ENCODE measurements at places on chromosomes 7 and 10.
A peak's percentile ranks its signal among the peaks of the same experiment; 100 is the strongest.

GRCh38 chr10:74488907-74489306 is 337.5 kb upstream of the KAT6B start:
- no peak for DNase-seq

DNA sequence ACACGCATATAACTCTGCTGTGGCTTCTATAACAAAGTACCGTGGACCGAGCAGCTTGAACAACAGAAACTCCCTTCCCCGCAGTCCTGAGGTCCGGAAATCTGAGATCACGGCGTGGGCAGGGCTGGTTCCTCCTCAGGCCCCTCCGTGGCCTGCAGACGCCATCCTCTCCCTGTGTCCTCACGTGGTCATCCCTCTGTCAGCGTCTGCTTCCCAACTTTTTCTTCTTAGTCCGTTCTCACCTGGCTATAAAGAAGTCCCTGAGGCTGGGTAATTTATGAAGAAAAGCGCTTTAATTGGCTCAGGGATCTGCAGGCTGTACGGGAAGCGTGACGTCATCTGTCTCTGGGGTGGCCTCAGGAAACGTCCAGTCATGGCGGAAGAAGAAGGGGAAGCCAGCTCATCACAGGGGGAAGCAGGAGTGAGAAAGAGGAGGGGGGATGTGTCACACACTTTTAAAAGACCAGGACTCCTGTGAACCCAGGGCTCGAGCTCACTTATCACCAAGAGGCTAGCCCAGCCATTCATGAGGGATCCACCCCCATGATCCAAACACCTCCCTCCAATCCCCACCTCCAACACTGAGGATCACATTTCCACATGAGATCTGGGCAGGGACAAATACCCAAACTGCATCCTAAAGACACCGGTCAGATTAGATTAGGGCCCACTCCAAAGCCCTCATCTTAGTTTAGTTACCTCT is 91.2 kb upstream of the INSIG1 start:
- DNase-seq: no peak

DNA sequence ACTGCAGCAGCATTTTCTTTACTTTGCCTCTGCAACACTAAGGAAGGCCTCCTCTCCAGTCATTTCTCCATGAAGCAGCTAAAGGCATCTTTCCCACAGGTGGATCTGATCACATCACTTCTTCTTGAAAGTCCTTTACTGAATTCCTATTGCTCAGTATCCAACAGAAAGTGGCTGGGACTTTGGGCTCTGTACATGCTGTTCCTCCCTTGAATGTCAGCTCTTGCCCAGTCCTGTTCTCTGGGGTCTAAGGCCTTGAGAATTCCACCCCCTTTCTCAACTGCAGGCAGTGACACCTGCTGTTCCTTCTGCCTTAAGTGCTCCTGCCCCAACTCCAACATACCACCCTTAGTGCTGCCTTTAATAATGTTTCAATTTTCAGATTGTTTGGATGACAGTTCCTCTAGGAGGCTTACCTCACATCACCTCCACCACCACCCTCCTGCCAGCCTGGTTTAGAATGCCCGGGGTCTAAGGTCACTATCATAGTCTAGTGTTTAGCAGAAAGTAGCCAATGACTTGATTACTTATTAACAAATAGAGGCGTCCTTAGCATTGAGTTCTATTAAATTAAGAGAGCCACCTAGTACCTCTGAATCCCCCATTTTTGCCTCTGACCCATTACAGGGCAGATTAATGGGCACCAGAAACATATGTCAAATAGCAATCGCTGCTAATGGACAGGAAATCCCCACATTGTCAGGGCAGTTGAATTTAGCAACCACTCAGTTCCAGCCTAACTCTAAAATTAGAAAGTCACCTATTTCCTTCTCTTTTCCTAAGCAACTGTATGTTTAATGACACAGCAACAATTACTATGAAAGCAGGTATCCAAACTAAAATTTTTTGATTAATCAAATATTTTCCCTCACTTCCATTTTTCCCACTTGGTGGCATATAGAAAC is 11.4 kb downstream of the INHBA start:
- no peak for DNase-seq

GRCh38 chr10:43939939-43940820 is 291.5 kb upstream of the ZNF32 start:
- no peak for DNase-seq

- no peak for DNase-seq
These were observed 67.7 kb downstream of the COL13A1 start for GRCh38 chr10:69869291-69869961.

GRCh38 chr10:102152545-102152890 is 329 bp downstream of the NOLC1 start:
- no peak for DNase-seq

GRCh38 chr7:47354071-47354470 is 227.8 kb downstream of the TNS3 start:
- DNase-seq: no peak

DNA sequence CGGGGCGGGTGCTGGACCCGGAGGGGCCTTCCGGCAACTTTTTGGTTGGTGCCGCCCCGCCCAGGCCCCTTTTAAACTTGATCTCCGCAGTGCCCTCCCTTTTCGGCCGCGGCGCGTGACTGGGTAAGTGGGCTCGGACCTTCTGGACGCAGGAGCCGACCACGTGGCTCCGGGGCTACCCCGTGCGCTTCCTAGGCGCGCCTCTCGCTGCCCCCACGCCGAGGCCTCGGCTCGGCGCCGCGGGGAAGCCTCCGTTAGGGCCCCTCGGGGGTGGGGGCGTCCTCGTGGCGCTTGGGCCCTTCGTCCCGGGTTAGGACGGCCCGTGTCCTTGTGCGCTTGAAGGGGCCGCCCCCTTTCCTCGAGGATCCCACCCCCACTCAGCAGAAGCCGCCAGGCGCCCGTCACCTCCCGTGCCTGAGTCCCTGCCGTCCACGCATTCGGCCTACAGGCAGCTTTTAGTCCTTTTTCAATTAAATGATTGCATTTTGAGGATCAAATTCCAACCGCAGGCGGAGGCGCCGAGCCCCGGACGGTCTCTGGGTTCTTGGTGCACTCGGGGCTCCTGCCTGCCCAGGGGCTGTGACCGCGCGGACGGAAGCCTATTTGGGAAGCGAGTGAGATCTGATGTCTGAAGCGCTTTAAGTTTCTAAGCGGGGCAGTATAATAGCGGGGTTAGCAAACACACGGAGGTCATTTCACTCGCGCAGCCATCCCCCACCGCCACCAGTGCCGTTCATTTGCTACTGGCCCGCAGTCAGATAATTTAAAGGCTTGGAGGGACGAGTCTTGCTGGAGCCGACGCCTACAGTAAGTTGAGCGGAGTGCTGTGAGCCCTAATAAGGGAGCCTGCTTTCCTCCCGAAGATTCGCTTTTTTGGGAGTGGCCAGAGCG is 31.8 kb upstream of the TOMM7 start:
- DNase-seq: peak; percentile 11

DNA sequence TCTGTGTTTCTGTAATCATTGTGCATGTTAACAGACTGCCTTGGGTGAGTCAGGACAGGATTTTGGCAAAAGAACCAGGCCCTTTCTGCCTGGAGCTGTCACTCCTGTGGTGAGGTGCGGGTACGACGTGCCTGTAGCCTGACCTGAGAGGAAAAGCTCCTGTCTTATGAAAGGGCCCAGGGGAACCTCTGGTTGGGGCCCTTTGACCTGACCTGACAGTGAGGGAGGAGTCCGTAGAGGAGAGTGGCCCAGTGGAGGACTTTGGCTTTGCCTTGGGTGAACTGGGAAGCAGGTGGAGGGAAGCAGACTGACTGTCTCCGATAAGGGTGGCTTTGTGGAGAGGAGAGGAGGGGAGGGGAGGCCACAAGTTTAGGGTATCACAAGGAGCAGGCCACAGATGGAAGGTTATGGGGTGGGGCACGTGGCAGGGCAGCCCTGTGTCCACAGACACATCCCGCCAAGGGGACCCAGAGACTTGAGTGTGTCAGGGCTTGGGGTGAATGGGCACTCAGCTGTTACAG is 6.9 kb downstream of the PFKP start:
- DNase-seq: no peak

DNA sequence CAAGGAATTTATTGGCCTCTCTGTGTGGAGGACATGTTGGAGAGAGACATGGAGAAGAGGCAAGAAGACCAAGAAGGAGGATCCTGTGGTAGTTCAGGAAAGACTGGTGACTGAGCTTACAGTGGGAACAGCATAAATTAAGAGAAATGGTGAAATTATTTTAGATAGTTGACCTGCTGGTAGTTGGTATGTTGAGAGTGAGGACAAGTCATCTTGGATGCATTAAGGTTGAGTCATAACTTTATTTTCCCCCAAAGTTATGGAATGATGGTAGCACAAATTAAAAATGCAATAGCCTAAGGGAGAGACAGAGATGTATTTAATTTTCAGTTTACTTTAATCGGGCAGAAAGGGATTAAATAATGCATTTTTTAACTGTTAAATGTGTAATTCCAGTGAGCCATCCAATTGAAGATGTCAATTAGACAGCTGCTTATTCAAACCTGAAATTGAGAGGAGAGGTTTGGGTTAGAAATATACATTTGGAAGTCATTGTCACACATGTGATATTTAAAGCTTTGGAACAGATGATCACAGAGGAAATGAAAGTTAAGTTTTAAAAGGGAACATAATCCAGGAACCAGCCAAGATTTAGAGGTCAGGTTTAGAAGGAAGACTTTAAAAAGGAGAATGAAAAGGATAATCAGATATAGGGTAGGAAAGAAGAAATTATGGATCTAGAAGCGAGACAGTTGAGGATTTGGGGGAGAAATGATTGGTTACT is 80.6 kb downstream of the DGKB start:
- no peak for DNase-seq

- DNase-seq: peak; percentile 1
These were observed 75.7 kb downstream of the IMMP2L start for GRCh38 chr7:111486472-111487142.

GRCh38 chr7:76357475-76358010 is 1.2 kb downstream of the YWHAG start:
- no peak for DNase-seq

- no peak for DNase-seq
These were observed 219.5 kb upstream of the CSTF2T start for GRCh38 chr10:51918884-51919325.

GRCh38 chr7:5322621-5323410 is 40.1 kb downstream of the SLC29A4 start:
- DNase-seq: no peak

- no peak for DNase-seq
These were observed 166.3 kb upstream of the TMEM196 start for GRCh38 chr7:19939746-19940145.

- DNase-seq: no peak
These were observed 4.6 kb upstream of the VWC2 start for GRCh38 chr7:49768835-49769234.

DNA sequence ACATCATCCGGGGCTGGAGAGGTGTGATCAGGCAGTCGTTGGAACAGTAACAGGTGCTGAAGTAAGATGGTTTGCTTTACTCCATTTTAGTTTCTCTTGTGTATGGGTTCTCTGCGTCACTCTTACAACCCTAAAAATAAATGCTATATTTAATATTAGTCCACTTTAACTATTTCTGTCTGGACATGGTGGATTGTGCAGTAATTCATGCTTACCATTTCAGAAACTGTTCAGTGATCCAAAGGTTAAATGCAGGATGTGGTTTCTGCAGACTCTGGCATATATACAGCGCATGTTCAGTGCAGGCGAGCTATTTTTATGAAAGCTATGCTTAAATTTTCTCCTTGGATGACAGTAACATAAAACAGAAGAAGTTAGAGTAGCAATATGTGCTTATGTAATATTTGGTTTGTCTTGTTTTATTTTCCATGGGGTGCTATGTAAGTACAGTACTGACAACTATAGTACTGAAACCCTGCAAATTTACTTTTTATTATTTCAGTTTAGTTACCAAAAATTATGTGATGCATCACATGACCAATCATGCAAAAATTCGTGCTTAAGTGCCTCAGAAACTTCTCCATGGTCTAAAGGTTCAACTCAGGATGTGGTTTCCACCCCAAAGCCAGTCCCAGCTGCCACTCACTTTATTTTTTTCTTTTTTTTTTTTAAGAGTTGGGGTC is 46.6 kb upstream of the GRID1 start:
- DNase-seq: no peak

GRCh38 chr7:120774481-120774880 is 83.5 kb downstream of the TSPAN12 start:
- no peak for DNase-seq

- DNase-seq: no peak
These were observed 6.1 kb downstream of the STK32C start for GRCh38 chr10:132301371-132302330.

DNA sequence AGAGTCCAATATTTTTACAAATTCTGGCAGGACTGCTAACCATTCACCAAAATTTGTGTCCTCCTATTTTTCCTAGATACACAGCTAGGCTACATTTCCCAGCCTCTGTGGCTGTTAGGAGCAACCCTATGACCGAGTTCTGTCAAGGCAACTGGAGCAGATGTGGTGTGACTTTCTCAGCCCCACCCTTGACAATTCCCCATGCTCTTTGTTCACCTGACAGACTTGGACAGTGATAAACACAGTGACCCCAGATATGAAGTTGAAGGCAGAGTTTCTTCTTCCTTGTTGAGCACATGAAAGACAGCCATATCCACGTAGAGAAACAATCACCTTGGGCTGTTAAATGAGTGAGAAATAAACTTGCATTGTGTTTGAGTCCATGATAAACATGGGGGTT is 1162.1 kb downstream of the SORCS3 start:
- DNase-seq: no peak

DNA sequence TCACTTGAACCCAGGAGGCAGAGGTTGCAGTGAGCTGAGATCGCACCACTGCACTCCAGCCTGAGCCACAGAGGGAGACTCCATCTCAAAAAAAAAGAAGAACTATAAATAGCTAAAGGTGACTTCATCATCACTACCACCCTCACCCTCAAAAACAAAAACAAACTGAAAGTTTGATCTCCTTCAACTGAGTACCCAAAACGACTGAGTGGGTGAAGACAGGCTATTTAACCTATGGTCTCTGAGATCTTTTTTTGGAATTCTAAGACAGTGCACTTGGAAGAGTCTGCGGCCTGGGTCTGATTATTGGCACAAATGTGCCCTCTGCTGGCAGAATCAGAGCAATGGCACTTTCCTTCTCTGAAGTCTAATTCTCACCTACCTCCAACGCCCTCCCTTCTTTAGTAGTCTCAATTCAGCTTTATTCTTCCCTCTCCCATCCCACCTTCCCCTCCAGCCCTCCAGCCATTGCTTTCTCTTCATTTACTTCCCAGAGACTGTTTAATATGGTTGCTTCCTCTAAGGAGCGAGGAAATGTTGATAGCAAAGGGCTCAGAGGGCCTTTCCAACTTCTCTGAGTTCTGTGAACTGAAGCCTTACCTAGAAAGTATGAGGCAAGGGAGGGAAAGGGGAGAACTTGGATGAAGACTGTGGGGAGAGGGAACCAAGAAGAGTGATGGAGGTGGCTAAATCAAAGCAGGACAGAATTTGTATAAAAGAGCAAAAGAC is 2.9 kb upstream of the MYOZ1 start:
- DNase-seq: peak; percentile 11

DNA sequence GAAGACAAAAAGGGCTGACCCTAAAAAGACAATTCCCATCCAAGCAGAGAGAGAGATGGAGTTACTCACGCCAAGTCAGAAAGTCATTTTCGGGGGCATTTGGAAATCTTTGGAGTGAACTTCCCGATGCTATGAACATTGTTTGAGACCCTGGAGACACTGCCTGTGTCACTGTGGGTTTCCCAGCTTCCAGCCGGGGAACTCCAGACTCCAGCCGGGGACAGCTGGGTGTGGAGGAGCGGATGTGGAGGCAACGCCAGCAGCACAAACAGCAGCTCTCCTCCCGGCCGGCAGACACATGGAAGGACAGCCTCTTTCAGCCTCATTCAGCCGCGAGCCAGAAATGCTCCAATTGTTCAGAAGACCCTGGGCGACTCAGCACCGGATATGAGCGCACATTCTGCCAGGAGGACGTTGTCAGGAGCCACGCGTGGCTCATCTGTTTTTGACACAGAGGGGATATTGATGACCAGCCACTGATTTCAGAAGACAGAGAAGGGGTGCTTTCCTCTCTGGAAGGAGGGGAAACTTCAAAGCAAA is 97.6 kb downstream of the PRPF18 start:
- DNase-seq: peak; percentile 22
